Retina (tissue), 1 donor: ENCODE measurements at places on chromosomes 1 and 21.

- DNase-seq: no peak
These were observed 47.1 kb downstream of the PACC1 start for GRCh38 chr1:212367474-212368072.

GRCh38 chr1:119124764-119125163, 15.7 kb downstream of the WARS2 start:
- DNase-seq: no peak

GRCh38 chr1:38133756-38134155, 87.2 kb upstream of the POU3F1 start:
- DNase-seq: no peak

GRCh38 chr1:180182643-180183311, 28.1 kb downstream of the QSOX1 start:
- DNase-seq: peak; percentile 84

- DNase-seq: no peak
These were observed 62.4 kb downstream of the LACTBL1 start for GRCh38 chr1:22910286-22910685.

GRCh38 chr1:109538827-109539555, 681 bp upstream of the GPR61 start:
- DNase-seq: no peak

DNA sequence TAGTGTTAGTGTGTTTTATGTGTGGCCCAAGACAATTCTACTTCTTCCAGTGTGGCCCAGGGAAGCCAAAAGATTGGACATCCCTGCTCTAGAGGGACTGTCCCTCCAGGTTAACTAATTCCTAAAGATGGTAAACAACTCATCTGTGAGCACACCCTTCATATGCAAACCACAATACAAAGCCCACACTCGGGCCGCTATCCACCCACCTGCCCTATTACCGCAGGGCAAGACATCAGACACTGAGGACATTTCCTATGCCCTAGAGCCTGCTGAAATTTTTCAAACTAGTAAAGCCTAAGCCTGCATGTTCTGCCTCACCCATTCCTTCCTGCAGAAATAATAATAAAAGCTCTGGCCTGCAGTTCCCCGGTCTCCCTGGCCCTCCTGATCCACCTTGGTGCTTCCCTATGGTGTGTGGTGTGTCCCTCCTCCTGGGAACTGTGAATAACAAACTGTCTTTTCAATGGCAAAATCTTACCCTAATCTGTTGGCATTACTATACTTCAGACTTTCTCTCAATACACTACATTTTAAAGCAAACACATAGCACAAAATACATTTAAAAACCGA, 39.3 kb upstream of the NTPCR start:
- no peak for DNase-seq

DNA sequence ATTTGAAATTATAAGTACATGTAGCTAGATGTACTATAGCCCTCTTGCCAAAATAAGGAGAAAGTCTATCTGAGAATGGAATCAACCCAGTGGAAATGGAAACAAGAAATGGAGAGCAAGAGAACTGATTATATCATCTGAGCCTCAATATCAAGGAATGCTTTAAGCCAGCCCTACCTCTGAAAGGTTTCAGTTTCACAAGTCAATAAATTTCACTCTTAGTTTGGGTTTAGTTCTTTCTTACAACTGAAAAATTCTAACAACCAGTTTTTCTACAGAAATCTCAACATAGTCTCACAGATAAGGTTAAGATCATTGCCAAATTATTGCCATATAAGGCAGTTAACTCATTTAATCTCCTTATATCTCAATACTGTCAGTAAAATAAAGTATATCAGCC, 80.0 kb downstream of the EPS15 start:
- DNase-seq: no peak

DNA sequence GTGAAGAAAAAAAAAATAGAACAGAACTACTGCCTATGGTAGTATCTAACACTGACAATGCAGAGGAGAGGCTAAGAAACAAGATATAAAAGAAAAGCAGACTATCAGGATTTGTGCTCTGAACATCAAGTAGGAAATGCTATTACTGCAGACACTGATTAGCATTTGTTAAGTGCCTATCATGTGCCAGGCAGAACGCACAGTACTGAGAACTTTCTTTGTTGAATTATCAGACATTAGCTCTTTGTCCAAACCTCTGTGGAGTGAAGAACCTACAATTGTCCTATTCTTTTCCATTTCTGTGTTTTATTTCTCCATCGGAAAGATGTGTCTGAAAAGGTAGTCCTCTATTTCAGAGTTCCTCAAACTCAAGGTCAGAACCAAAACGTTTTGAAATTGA, 30.5 kb upstream of the DISP1 start:
- DNase-seq: no peak

- DNase-seq: peak; percentile 84
These were observed 23.4 kb upstream of the TSPAN2 start for GRCh38 chr1:115112496-115113375.

DNA sequence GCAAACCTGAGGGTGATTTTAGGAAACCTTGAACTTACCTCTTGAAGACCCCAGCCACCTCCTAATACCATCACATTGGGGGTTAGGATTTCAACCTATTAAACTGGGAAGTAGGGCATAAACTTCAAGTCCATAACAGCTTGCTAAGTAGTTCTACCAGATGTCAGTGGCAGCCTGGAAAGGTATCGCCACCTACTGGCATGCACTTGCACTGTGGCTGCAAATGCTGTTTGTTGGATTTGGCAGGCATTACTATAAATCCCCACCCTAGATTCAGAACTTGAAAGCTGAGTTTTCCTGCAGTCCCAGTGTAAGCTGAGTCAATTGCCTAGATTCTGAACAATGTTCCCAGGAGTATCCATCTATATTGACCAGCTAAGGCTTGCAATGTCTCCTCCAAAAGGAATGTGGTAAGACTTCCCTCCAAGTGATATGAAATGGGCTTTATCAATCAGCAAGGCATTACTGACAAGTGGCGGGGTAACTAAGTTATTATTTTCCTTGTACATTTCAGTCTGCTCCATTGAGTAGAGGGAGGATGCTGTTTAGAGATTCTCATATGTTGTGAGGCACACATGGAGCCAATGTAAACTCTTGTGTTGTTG, 474.5 kb downstream of the PTPRC start:
- DNase-seq: no peak

DNA sequence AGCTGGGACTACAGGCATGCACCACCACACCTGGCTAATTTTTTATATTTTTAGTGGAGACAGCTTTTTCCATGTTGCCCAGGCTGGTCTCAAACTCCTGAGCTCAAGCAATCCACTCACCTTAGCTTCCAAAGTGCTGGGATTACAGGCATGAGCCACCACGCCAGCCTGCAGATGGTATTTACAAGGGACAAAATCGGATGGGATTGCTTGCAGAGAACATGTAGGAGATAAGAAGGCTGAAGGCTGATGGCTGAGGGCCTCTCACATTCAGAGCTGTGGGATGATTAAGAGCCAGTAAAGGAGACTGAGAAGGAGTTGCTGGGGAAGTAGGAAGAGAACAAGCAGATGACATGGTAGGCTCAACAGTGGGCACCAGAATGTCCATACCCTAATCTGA, 24.0 kb upstream of the QSOX1 start:
- DNase-seq: no peak

DNA sequence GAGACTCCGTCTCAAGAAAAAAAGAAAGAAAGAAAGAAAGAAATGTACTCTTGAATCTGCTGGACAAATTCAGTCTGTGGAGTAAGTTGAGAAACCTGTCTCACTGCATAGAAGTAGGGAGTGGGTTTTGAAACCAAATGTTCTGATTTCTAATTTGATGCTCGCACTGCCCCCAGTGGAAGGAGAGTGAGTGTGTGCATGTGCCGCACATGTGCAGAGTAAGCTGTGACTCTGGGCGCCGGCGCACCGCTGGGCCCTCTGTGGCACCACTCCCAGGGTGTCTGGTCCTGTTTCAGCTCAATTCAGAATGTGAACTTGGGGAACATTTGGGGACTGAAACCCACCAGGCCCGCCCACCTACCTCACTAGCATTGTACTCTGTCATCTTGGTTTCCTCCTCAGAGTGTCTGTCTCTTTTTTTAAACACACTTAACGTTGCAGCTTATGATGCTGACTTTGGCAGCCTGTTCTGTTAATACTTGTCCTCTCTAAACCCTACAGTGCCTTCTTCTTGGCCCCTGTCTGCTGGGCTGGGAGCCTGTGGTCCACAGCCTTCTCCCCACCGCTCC, 104.6 kb downstream of the CACNA1E start:
- DNase-seq: no peak

GRCh38 chr1:234478152-234478480, 863 bp downstream of the TARBP1 start:
- peak; percentile 63 for DNase-seq

GRCh38 chr1:241131636-241132194, 225.3 kb downstream of the RGS7 start:
- no peak for DNase-seq

DNA sequence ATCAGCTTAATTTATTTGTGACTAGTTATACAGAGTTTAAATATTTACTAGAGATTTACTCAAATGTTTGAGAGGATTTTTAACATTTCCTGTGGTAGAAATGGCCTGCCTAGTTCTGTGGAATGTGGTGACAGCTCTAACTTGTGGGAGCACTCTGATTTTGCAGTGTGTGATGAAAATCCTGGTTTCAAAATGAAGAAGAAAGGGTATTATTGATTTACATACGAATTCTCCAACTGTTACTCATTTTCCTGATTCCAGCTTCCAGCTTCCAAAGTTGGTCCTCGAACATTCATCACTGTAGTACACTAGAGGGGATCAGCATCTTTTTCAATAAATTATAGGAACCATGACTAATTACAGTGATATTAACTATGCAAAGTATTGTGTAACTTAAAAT, 462.7 kb upstream of the PKN2 start:
- DNase-seq: no peak

DNA sequence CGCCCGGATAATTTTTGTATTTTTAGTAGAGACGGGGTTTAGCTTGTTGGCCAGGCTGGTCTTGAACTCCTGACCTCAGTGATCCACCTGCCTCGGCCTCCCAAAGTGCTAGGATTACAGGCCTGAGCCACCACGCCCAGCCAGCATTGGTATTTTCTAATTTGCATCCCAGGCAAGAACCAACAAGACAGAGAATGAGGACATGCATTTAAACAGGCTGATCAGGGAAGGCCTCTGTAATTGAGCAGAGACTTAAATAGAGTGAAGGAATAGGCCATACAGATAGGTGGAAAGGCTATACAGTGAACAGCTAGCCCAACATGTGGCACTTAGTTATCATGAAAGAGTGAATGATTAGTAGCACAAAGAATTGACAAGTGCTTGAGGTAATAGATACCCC, 230.4 kb downstream of the SLC35F3 start:
- DNase-seq: no peak

DNA sequence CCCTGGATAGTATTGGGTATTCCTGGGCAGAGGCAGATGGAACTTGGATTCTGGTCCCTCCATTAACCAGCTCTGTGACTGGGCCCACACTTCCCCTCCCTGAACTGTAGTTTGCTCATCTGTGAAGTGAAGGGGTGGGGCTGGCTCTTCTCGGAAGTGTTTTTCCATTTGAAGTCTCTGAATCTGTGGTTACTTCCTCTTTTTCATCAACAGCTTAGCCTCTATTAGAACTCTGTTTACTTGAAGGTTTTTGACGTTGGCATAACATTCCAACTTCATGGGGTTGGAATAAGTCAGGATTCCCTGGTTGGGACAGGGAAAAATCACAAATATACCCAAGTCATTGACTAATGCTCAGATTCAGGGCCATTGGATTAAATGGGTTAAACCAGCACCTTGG, 3.6 kb downstream of the KIAA0040 start:
- no peak for DNase-seq

DNA sequence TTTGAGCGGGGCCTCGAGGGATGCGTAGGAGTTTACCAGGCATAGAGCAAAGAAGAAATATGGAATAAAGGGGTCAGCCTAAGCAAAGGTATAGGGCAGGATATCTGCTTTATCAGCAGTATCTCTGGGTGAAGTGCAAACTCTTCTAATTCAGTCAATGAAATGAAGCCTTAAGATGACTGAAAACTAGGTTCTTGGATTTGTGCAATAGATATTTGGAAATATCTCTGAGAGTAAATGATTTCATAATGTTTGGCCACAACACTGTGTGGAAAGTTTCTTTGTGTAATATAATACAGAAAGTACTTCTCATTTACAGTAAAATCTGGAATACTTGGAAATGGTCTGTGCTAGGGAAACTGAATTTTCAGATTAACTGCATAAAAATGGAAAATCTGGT, 26.1 kb downstream of the KCNJ15 start:
- no peak for DNase-seq

- DNase-seq: no peak
These were observed 88.2 kb downstream of the PSMG1 start for GRCh38 chr21:39094847-39095579.

DNA sequence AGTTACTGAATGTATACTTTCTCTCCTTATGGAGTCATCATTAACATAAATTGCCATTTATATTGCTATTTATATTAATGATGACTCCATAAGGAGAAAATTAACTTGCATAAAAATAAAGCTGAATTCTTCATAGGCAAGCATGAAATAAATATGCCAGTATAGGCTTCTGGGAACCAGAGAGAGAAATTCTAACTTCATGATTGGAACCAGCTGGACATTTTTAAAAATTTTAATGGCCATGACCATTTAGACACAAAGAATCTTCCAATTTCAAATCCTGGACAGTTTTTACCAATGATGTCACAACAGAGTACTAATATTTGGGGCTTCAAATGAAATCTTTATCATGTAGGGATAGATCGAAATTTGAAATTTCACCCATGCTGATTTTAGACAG, 268.7 kb downstream of the PTGER3 start:
- no peak for DNase-seq

DNA sequence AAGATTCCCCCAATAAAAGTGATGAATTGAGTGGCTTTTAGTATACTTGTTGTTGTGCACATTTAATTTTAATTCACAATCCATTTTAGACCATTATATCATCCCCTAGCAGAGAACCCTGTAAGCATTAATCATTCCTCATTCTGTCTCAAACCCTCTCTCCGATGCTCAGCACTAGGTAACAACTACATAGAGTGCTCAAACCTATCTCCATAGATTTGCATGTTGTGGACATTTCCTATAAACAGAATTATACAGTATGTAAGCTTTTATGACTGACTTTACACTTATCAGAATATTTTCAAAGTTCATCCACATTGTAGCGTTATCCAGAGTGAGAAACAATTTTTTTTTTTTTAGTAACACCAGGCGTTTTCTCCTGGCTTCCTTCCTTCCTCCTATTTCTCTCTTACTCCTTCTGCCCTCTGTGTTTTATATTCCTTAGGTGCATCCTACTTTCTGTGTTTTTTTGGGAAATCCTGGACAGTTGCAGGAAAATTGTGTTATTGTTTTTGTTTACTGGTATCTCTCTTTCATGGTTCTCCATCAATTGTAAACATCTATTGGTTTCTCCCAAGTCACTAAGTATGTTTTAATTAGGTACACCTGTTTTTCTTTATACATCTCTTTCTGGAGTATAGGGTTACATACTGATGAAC, 1528.0 kb upstream of the TPTE start:
- no peak for DNase-seq

- no peak for DNase-seq
These were observed 101.1 kb upstream of the ERRFI1 start for GRCh38 chr1:8127171-8127641.

DNA sequence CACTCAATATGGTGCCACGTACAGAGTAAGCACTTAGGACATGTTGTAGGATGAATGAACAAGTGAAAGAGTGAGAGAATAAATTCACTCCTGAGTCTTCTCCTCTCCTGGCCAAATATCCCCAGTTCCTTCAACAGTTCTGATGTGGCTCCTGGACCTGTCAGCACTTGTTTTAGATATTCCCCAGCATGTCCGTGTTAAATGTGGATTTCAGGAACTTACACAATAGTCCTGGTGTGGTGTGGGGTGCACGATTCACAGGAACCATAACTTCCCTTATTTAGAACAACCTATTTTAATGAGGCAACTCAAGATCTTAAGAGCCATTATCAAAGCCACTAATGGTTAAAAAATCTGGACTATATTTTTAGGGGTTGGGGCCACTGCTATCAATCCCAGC, 39.0 kb upstream of the MYSM1 start:
- DNase-seq: no peak
